ENCODE measurements at places on chromosomes 5 and 9.

GRCh38 chr5:29568028-29568427 lies 1625.5 kb upstream of the CDH6 start:
- no peak for DNase-seq

- DNase-seq = no peak
Observed at GRCh38 chr5:83363111-83363885, 108.2 kb upstream of the VCAN start.

GRCh38 chr5:42628821-42629220 lies 127.8 kb upstream of the CCDC152 start:
- DNase-seq = no peak

GRCh38 chr5:32096891-32097595 lies 77.1 kb downstream of the GOLPH3 start:
- DNase-seq = no peak

- no peak for DNase-seq
Observed at GRCh38 chr5:96909435-96909834, 26.4 kb upstream of the LNPEP start.

- no peak for DNase-seq
Observed at GRCh38 chr5:169367861-169368260, 66.9 kb upstream of the SLIT3 start.

GRCh38 chr5:151808451-151809169 lies 36.9 kb downstream of the G3BP1 start:
- no peak for DNase-seq

DNA sequence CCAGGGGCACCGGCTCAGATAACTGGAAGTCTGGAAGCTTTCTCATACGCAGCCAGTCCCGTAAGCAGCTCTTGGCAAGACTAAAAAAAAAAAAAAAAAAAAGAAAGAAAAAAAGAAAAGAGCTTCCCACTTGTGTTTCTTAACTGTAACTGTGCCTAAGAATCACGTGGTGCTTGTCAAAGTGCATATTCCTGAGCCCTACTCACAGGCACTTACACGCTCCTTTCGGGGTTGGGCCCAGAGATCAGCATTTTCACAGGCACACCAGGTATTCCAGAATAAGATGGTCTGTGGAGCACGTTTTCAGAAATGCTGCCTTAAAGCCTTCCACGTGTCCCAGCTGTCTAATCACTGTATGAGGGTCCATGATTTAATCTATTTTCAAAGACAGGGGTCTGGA lies 22.6 kb upstream of the SH3GL2 start:
- DNase-seq = no peak

GRCh38 chr5:135729321-135729786 lies 105.1 kb upstream of the SLC25A48 start:
- no peak for DNase-seq

DNA sequence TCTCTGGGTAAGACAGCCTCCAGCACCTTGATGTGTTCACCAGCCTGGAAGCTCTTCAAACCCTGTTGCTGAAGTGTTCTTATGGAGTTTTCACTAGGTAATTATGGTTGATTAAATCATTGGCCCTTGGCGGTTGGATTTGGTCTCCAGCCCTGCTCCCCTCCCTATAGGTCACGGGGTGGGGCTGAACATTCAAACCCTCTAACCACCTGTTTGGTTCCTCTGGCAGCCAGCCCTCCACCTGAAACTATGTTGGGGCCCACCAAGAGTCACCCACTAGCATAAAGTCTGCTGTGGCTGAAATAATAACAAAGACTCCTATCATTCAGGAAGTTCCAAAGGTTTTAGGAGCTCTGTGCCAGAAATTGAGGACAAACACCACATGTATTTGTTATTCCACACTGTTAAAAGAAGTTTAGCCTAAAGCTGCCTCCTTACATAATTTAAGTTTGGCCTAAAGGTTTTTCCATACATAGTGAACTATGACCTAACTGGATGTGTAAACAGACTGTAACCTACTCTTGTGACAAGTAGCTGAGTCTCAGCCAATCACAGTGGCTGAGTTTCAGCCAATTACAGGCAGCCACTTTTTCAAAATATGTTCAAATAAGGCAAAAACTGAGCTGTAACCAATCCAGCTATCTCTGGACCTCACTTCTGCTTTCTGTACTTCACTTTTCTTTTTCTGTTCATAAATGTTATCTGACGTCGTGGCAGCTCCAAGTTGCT lies 34.8 kb downstream of the TMEM252 start:
- no peak for DNase-seq

DNA sequence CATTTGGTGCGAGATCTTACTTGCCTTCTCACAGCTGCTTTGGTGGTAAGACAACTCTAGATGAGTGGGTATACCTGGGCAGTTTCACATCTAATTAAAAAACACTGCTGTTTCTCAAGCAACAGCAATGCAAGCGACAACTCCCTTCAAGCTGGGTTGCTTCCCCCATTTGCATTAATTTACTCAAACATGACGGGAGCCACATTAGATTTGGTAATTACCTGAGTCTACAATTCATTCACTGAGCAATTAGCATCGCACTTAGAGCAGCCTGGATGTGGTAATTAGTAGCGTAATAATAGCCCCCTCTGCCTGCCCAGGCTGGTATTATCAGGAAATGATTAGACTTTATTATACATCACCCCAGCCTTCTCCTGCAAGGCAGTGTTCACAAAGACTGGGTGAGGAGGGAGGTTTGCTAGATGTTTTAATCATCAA lies 73.4 kb downstream of the FBXO38 start:
- DNase-seq = no peak

DNA sequence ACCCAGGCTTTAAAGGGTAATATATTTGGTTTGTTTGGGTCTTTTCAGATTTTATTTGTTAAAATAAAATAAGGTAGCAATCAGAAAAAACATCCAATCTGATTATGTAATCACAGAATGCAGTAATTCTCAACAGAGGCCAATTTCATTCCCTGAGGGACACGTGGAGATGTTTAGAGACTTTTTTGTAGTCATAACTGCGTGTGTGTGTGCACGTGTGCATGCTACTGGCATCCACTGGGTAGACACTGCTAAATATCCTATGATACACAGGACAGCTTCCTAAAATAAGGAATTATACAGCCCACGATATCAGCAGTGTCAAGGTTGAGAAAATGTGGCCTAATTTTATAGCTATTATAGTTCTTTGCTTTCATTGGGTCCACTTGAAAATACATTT lies 180.8 kb upstream of the KLF9 start:
- DNase-seq = no peak

- no peak for DNase-seq
Observed at GRCh38 chr9:71524996-71525580, 243.2 kb downstream of the CEMIP2 start.
